ENCODE measurements at places on chromosomes 11 and 22. TPM values are rescaled to one million over a fixed set of nuclear protein-coding genes. Genes with fewer than 3 reads are reported as not detected.

DNA sequence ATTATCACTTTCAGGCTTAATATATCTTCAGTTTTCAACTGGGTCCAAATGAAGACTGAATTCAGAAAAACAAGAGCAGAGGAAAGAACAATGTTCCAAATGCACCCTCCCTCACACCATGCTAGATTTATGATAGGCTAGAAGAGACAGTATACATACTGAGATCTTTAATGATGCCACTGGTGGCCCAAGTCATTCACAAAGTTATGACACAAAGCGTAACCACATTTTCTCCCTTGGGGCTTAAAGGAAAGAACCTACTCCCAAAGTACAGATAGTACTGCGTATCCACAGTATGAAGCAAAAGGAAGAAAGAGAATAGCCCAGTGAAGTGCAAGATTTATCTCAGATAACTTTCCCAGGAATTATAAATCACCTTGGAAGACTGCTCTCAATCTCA lies 10.9 kb upstream of the SOX6 start:
- DNase-seq: no peak

DNA sequence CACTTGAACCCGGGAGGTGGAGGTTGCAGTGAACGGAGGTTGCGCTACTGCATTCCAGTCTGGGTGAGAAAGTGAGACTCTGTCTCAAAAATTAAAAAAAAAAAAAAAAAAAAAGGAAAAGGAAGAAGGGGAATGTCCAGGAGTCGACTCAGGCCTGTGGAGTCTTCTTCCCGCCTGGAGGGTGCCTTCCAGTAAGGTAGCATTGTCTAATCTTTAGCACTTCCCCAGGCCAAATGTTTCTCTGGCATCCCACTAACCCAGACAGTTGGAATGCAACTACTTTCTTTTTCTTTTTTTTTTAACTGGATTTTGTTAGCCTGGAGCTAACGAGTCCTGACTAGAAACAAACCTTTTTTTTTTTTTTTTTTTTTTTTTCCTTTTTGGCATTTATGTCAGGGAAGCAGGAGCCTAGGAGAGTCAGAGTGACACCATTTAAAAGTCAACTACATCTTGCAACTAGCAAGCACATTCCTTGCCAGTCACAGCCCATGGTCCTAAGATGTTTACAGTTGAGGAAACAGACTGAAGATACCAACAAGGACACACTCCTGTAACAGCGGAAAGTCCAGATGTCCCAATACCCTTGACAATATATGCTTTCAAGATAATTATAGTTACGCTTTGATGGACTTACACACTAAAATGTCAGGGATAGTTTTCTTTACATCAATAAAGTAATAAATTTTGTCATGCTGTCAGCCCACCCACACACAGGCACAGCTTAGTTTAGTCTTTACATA lies 10.6 kb downstream of the PLET1 start:
- no peak for DNase-seq

SCT gene
- not detected for total RNA-seq

OR2AT4 gene
- total RNA-seq: not detected

DNA sequence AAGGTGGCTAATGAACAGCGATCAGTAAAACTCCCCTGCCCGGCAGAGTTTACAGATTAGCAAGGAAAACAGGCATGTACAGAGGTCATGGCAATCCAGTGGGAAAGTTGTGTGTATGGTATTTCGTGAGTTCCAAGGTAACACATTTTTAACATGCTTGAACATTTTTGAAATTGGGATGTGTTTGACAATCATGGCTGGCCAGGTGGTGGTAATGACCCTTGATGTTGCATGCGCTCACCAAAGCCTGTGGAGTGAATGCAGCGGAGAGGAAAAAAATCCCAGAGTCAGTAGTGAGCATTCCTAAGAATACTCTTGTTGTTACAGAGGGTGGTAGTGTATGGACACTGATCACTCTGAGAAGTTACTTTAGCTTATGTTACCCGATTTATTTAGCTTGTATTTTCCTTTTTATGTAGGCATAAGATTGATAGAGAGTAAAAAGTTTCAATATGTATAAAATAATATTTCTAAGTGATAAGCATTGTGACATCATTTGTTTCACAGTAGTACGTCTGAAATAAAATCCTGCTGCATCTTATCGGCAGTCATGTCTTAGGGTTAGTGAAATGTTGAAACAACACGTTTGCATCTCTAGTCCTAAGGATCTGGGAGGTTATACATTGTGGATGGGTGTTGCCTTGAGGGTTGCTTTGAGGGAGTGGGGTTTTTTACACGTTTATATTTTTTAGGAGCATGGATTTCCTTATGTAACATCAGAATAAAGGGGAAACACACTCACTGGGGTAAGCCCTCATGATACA lies 8.7 kb downstream of the TEAD1 start:
- DNase-seq: no peak

TMPRSS6 gene
- total RNA-seq: not detected

DNA sequence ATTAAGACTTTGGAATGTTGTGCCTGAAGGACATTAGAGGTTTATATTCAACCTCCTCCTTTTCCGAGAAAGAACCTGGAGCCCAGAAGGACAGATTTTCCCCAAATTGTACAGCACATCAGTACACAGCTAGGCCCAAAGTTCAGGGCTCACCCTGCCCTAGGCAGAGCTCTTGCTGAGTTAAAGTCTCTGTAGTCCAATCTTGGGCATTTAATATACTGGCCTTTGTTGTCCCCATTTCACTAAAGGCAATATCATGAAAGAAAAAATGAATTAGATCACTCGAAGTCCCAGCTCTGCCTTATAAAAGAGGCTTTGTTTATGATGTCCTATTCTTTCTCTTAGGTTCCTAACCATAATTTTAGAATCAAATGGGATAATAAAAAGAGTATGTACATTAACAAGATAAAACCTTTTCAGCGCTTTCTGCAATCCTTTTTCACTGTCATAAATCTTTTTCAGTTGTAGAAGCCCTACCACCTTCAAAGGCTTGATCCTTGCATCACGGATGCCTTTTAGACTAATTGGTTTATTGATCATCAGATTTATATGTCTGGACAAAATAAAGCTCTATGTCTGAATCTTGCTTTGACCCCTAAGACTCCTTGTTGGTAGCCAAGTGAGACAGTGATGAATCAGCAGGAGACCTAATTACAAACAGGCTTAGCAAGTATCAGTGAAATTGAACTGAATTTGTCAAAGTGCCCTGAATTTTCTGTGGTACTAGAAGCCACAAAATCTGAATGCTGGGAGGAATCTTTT lies 39.8 kb downstream of the RELT start:
- no peak for DNase-seq

DNA sequence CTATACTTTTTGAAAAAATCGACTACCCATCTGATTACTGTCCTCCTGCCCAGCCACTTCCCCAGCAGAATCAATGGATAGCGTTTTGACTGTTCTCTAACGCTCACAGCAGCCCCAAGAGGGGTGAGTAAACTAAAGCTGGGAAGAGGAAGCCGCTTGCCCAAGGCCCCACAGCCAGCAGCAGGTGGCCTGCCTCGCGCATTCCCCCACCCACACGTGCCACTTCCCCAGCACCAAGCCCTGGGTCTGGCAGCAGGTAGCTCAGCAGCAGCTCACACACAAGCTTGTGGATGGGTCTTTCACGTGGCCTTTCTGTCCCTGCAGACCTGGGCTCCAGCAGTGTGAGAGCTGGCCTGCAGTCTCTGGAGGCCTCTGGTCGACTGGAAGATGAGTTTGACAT lies 34.3 kb downstream of the TOM1 start:
- DNase-seq: no peak

DNA sequence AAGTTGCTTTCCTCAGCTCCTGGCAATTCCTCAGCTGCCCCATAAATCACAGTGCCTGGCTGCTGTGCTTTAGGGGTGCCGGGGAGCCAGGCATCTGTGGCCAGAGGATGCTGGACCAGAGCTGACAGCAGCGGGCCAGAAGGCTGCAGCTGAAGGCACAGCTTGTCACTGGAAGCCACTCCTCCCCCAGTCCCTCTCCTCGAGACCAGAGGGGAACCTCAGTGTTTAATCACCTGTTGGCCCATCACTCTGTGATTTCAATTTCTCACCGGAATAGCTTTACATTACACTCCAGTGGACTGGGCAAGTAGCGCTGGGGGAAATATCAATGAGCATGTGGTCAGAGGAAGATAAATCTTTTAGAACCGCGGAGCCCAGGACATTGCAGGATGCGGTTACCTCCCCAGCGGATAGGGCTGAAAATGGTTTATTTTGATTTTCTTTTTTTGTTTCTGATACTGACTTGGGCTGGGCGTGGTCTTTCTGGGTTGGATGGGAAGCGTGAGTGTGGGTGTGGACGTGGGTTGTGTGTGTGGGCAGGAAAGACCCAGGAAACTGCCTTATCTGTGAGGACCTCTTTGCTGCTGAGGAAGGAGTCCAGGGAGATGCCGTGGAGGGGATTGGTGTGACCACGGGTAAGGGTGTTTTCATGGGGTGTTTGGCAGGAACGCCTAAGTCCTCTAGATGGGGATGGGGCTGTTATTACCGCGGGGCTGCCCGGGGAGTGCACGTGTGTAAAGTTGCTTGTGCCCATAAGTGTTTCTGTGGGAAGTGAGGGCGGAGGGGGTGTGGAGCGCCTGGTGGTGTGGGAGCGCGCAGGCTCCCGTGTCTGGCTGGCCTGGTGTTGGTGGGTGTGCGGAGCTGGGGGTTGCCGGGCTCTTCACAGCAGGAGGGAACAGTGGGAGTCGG lies 4.0 kb downstream of the DAGLA start:
- no peak for DNase-seq

DNA sequence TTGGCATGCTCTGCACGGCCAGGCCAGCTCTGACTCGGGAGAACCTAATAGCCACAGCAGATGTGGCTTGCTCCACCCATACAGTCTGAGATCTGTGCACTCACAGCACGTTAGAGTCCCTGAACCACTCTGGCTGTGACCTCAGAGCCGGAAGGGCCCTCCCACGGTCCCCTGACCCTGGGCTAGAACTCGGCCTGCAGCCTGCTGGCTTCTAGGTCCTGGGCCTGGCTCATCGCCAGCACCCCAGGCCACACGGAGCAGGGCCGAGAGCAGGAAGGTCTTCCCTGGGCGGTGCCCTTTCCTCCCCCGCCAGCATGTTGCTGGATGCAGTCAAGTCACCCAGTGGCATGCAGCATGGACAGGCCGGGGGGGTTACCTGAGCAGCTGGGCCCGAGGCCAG lies 35.3 kb upstream of the TTLL12 start:
- no peak for DNase-seq

SCN2B gene
- 0.11 TPM for total RNA-seq

DNA sequence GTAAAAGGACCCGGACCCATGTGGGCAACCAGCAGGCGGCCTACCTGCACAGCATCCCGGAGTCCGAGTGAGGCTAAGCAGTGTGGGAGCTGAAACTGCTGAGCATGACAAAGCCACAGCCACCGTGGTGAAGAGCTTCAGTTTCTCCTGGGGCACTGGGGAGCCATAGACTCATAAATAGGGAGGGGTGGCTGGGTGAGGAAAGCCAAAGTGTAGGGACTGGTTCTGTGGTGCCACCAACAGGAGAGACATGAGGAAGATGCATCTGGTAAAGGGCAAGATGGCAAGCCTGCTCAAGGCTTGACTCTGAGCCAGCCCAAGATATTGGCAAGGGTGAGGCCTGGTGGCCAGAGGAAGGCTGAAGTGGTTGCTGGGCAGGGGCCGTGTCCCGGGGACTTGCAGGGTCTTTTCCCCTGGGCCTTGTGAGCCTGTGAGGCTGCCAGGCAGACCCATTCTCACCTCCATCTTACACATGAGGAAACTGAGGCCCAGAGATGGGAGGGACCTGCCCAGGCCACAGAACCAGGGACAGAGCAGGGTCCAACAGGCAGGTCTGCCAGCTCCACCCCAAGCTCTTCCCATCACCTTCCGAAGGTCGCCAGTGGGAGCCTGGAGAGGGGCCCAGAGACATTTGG lies 30.4 kb downstream of the CYTH4 start:
- no peak for DNase-seq

APOA4 gene
- total RNA-seq: 14.3 TPM

HMOX1 gene
- total RNA-seq: 27.1 TPM

GTSE1 gene
- not detected for total RNA-seq

DNA sequence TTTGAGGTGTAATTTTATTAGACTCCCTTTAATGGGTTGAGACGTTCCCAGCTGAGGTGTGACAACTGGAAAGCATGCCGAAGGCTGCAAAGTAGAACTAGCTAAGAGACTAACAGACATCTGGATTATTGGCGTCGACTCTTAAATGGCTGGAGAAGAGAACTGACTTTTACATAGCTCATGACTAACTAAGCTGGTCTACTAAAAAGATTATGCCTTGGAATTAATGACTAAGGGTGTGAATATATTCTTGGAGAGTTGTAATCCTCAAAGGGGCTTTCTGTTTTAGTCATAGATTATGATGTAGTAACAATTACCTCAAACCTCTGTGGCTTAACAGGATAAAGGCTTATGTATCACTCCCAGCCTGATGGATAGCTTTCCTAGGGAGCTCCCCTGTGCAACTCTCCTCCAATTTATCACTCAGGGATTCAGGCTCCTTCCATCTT lies 39.5 kb upstream of the SLC5A12 start:
- DNase-seq: no peak

TOLLIP gene
- total RNA-seq: 63.0 TPM

DNA sequence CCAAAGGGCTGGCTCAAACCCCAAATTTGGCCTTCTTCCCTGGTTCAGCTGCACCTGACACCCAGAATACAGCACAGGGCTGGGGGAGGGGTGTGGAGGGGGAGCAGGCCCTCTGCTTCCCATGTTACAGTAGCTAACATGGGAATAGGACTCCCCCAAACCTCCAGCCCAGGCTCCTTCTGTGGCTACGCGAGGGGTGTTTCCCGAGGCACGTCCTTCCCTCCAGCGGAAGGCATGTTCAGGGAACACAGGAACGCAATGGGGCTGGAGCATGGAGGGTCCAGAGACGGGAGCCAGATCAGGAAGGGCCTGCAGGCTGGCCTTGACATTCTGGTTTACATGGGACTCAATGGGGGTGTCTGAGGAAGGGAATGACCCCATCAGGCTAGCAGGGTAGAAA lies 11.8 kb upstream of the IGLL1 start:
- DNase-seq: no peak

DNA sequence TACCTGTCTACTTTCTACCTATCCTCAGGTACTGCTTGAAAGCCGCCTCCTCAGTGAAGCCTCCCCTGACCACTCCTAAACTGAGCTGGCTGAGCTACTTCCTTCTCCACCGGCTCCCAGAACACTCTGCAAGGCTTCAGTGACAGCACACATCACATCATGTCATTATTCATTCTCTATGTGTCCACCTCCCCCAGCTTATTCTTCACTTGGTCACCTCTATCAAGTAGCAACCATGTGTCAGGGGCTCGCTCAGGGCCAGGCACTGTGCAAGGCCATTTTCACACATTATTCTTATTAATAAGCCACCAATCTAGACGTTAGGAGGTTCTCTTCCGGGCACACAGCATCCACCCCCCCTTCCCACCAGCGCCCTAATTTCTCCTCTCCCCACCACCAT lies 3.7 kb upstream of the ELFN2 start:
- DNase-seq: no peak

NRGN gene
- total RNA-seq: 5.3 TPM

VSIG10L2 gene
- total RNA-seq: not detected

OR8J1 gene
- not detected for total RNA-seq

- DNase-seq: no peak
Observed at GRCh38 chr11:75779960-75780359, 11.4 kb downstream of the DGAT2 start.

AIFM3 gene
- not detected for total RNA-seq

TMPRSS13 gene
- total RNA-seq: not detected

- no peak for DNase-seq
Observed at GRCh38 chr11:46294365-46295309, 17.2 kb downstream of the CREB3L1 start.

GRCh38 chr11:126115127-126115495 lies 52.4 kb upstream of the CDON start:
- peak; percentile 81 for DNase-seq

Measured in ascending aorta (tissue), 2 donors.